ENCODE measurements at places on chromosomes 7 and 10. TPM values are rescaled to one million over a fixed set of nuclear protein-coding genes. Genes with fewer than 3 reads are reported as not detected.

DNA sequence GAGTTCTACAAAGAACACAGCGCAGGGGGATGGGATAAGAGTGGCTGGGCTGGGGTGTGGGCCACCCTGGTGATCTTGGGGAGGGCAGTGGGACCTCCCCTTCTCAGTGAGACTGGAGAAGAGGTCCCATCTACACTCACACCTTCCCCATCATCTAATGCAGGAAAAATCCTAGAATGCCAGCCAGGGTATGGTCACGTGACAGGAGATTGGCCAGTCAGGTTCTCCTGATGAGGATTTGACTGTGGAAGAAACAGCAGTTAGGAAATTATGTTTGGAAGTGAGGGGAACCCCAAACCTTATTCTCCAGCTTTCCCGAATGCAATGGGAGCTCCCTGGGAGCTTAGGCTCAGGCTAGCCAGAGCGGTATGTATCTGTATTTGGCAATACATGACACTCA, 158.8 kb upstream of the GRB10 start:
- ATAC-seq: no peak

GRCh38 chr7:102004848-102005247, 187.4 kb downstream of the CUX1 start:
- ATAC-seq: peak; percentile 36

- no peak for ATAC-seq
Measured at GRCh38 chr10:7967035-7967434, 87.5 kb upstream of the GATA3 start.

GRCh38 chr7:131657881-131658280, 101.5 kb upstream of the PODXL start:
- no peak for ATAC-seq

GRCh38 chr7:66363635-66364034, 158.5 kb downstream of the TPST1 start:
- no peak for ATAC-seq

GRCh38 chr10:132593900-132594876, 56.6 kb downstream of the INPP5A start:
- ATAC-seq: no peak

- peak; percentile 14 for ATAC-seq
Measured at GRCh38 chr7:90596671-90597562, 796 bp downstream of the CDK14 start.

The MNX1 gene
- total RNA-seq: 2.7 TPM

The CCDC172 gene
- total RNA-seq: not detected
